NCI-H2081 (cell line): ENCODE measurements at places on chromosomes 6 and 20.
A peak's percentile ranks its signal among the peaks of the same experiment; 100 is the strongest.

GRCh38 chr6:91852252-91852651 lies 1265.4 kb upstream of the MAP3K7 start:
- no peak for DNase-seq

- DNase-seq = peak; percentile 82
Observed at GRCh38 chr20:51526106-51526470, 16.4 kb downstream of the NFATC2 start.

GRCh38 chr6:105326833-105327770 lies 75.8 kb downstream of the PREP start:
- DNase-seq = peak; percentile 56

GRCh38 chr6:126038234-126038633 lies 51.9 kb downstream of the TRMT11 start:
- no peak for DNase-seq

- DNase-seq = no peak
Observed at GRCh38 chr6:136408204-136408603, 118.6 kb upstream of the BCLAF1 start.

DNA sequence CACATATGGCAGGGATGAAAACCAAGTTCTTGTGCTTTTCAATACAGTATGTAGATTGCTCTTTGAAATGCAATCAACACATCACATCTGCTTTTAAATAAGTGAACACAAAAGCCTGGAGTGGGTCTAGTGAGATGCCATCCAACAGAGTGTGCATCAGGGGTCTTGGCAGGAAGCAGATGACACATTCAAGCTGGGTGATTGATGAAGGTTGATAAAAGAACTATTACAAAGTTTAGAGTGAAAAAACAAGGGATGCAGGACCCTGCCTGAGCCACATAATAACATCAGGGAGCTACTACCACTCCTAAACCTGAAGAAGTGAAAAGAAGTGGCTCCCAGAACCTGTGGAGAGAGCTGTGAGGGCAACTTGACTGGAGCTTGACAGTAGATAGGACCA lies 16.6 kb upstream of the PLCB1 start:
- DNase-seq = no peak

DNA sequence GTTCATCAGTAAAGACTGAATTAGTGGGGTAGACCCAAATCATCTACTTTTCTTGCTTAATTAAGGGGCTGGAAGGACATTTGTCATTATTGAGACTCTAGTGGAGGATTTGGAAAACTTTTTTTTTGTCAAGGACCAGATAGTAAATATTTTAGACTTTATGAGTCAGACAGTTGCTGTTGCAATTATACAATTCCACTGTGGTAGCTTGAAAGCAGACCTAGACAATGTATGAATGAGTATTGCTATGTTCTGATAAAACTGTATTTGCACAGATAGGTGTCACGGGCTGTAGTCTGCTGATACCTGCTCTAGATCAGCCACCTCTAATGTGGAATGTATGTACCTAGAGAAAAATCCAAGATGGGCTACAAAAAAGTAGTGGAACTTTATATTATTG lies 175.0 kb downstream of the CARMIL1 start:
- DNase-seq = no peak

DNA sequence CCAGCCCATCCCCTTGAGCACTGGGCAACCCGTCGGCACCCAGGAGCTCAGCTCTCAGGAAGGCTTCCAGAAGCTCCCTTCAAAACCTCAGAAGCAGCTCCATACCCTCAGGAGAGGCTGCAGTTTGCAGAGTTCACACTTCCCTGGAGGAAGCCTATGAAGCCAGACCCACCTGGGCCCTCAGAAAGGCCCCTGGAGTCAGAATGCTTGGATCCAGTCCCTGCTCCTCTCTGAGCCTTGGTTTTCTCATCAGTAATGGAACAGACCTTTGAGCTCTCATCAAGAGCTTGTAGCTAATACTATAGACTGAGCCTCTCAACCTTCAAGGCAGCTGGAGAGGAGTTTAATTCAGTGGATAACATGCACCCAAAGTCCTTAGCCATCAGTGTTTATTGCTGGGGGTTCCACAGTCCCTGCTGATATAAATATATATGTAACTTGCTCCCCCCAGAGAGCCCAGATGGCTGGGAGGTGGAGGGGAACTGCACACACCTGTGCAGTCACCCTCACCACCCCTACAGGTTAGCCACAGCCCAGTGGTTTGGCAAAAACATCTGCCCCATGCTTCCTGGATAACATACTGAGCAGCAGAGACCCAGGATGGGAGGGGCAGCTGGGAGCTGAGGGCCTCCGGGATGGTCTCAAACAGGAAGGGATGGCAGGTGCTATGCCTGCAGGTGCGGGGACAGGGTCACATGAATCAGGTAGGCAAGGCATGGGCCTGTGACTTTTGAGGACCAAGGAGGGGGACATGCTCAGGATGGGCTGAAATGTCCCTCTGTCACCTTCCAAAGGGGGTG lies 120.1 kb downstream of the SNX5 start:
- DNase-seq = no peak

DNA sequence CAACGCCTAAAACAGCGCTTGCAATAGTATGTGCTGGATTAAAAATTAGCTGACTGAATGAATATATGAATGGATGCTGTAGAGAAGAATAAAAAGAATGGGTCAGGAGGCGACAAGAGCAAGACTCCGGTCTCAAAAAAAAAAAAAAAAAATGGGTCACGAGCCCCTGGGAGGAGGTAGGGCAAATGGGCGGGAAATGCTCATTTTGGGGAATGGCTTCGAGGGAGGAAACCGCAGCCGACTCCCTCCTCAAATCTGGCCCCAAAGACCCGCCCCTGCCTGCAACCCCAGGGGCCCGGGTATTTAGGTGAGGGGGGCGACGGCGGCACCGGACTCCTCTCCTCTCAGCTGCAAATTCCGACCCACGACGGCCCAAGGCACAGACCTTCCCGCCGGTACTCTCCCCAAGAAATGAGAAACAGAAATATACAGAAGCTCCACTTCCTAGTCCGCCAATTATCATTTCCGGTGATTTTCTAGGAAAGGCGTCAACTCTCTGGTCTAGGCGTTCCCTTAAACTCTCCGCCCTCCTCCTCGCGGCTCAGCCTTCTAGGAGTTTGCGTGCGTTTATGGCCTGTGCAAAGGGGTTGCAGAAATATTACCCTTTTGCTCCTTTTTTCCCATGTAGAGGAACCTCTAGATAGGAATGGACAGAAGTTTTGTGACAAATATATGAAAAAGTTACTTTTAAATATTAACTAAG lies at the start of gene ZNF311:
TSS of gene ZNF311 (minus strand) at position 133 of the 703 bp plus-strand sequence. CDS start 1,361 bp downstream, outside the sequence.
- DNase-seq = no peak
